ENCODE measurements at places on chromosomes 3 and 15.

DNA sequence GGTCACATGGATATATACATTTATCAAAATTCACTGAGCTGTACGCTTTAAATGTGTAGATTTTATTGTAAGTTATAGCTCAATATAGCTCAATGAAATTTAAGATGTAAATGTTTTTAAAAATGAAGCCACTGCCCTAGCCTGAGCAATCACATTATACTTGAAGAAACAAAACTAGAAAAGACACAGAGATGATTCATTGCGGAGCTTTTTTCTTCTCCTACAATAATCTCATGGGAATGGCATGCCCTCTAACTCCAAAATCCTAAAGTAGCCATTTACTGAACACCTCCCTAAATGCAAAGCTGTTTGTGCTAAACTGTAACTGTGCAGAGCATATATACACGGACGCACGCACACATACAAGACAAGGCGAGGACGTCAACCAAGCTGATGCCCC is 84.2 kb downstream of the MYO9A start:
- DNase-seq, result no peak

DNA sequence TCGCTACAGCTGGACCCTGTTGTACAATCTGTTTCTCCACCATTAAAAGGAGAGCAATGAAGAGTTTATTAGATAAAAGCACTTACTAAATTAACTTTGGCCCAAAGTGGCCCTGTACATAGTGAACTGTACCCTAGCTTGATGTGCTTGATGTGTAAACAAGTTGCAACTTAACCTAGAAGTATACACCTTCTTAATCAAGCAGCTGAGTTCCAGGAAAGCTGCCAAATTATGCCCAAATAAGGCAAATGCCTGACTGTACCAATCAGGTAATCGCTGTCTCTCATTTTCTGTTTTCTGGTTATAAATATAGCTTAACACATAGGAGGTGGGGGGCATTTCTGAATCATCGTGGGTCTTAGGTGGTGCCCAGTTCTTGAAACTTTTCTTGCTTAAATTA is 704.8 kb upstream of the CBLB start:
- DNase-seq, result no peak

DNA sequence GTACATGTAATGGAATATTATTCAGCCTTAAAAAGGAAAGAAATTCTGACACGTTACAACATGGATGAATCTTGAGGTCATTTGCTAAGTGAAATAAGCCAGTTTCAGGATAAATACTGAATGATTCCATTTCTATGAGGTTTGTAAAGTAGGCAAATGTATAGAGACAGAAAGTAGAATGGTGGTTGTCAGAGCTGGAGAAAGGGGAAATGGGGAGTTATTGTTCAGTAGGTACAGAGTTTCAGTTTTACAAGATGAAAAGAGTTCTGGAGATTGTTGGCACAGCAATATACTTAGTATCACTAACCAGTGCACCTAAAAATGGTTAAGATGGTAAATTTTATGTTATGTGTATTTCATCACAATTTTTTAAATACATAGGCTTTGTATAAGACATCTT is 60.6 kb downstream of the USP8 start:
- no peak for DNase-seq

- no peak for DNase-seq
Observed at GRCh38 chr3:185950728-185951127, 12.9 kb upstream of the TRA2B start.

DNA sequence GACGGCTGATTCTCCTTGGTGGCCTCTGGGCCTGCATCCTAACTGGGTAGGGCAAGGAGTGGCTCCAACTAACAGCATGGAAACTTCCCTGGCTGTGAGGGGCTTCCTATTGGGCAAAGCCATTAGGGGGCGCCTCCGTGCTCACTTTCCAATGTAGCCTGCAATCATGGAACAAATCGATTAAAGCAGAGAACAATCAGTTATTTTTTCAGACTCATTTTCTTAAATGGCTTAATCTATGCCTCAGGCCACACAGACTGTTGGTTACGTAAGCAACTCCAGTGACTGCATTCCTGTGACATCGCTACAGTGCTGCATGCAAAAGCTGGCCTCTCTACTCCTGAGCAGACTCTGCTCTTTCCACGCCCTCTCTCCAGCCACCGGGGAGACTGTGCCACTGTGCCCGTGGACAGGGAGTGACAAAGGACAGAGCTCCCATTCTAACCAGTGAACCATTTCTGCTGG is 278.9 kb downstream of the KLF13 start:
- DNase-seq, result no peak

DNA sequence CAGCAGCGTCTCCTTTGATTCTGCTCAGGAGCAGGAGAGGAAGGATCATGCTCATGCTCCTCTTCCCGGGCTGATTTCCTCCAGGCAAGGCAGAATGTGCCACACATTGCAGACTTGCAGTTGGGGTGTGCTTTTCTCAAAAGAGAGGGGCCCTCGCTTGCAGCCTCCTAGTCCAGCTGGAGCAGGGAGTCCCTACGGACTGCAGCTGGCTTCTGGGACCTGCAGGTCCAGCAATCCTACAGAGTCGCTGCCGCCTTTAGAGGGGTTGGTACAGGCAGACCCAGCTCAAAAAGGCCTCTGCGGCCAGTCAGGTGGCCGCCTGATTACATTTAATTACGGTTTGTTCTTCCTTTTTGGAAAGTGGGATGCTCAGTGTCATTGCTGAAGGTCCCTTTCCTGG is 173.9 kb downstream of the NSMCE3 start:
- no peak for DNase-seq

DNA sequence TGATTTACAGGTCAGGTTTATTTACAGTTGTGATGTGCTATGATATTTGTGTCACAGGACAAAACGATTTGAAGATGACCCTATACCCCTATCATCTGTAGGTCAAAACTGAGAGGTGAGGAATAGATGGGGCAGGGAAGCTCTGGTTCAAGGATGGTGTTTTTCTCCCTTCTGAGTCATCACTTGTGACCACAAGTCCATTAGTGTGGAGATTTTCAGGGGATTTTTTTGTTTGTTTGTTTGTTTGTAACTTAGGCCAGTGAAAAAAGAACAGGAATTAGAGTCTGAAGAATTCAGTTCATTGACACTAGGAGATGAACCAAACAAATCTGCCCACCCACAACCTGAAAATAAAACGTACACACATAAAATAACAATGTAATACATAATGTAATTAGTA is 62.7 kb upstream of the FAM98B start:
- DNase-seq, result no peak

DNA sequence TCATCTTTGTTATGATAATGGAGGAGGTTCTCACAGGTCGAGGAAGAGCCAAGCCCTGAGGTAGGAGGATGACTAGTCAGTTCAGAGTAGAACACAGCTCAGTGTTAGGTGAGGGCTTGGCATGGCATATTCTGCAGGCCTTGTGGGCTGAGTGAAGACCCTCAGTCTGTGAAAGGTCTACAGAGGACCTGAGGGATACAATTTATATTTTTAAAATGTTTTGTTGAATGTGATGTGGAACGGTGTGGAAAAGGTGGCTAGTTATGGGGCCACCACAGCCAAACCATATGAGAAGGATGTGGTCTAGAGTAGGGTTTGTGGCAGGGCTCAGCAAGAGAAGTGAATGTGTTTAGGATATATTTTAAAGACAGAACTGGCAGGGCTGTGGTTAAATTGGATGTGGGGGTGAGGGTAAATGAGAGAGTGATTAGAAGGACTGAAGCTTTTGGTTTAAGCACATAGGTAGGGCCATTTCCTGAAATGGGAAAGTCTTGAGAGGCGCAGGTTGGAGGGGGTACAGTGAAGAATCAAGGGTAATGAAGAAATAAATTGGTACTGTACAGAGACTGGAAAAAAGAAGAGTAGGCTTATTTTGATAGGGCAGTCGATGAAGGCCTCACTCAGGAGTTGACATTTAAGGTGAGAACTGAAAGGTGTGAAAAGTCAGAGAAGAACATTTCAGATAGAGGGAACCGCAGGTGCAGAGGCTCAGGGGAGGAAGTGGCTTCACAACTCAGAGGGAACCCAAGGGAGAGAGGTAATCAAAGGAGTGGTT is 60.5 kb downstream of the SPTSSB start:
- DNase-seq, result peak; percentile 62

GRCh38 chr3:186536883-186537844 is 7.0 kb downstream of the CRYGS start:
- DNase-seq, result no peak

- DNase-seq, result no peak
Observed at GRCh38 chr3:175518459-175518858, 659.3 kb downstream of the NAALADL2 start.

GRCh38 chr3:117565777-117566176 is 856.2 kb downstream of the TUSC7 start:
- no peak for DNase-seq

GRCh38 chr3:124700880-124701684 is 29.2 kb upstream of the UMPS start:
- no peak for DNase-seq

DNA sequence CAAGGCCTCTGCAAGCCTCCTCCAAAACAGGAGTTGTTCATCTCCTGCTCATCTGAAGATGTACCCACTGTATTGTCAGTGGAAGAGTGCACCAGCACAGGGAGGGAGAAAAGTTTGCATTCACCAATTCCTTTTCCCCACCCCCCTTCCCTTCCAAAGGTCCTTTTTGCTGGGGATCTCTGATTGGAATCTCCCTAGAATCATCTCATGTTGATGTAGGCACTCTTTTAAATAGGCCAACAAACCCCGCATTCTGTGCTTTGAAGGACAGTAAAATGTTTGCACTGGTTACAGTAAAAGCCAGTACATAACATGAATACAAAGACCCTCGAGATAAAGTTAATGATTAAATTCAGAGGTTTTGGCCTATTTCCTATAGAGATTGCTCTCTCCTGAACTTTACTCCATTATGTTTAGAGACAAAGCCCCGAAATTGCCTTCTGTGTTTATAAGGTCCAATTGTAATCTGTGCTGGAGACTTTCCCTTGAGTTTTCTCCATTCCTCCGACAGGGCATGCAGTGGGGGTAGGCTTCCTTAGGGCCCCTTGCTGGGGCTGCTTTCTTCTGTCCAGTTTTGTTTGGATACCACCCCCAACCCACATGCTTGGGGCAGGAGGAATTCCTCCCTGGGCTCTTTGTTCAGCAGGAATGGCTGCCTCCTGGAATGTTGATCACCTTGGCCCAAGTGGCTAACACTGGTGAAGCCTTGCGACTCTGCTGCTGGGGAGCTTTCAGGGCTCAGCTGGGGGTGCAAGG is 22.5 kb downstream of the TRIM71 start:
- DNase-seq, result no peak

DNA sequence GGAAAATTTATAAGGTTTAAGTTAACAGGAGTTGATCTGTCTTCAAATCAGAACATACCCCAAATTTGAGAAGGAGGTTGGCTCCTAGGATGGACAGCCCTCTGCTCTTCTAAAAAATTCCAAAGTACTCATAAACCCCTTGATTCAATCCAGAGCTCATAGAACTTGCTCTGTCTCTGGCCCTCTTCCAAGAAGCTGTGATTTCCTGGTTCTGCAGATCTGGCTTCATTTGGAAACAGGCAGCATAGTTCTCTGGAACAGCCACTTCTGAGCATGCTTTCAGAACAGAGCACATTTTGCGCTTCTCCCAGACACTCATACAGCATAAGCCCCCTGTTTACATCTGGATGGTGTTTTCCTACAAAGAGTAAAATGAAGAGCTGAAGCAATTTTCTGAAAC is 96.7 kb downstream of the KBTBD8 start:
- DNase-seq, result no peak

- peak; percentile 25 for DNase-seq
Observed at GRCh38 chr15:85710340-85710842, 84.3 kb downstream of the KLHL25 start.

DNA sequence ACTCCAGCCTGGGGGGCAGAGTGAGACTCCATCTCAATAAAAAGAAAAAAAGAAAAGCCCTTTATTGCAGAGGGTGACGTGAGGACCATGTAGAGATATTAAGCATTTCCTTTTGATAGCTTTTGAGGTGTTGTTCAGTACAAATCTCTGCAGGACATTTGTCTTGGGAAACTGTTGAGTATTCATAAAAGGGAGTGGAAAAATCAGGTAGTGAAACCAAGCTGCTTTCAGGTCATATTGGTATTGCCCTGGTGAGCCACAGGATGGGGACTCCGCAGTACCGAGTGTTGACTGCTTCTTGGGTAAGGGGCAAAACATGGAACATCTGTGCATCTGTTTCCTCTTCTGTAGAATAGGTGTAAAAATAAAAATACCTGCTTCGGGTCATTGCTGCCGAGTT is 9.9 kb downstream of the ITPR1 start:
- no peak for DNase-seq

DNA sequence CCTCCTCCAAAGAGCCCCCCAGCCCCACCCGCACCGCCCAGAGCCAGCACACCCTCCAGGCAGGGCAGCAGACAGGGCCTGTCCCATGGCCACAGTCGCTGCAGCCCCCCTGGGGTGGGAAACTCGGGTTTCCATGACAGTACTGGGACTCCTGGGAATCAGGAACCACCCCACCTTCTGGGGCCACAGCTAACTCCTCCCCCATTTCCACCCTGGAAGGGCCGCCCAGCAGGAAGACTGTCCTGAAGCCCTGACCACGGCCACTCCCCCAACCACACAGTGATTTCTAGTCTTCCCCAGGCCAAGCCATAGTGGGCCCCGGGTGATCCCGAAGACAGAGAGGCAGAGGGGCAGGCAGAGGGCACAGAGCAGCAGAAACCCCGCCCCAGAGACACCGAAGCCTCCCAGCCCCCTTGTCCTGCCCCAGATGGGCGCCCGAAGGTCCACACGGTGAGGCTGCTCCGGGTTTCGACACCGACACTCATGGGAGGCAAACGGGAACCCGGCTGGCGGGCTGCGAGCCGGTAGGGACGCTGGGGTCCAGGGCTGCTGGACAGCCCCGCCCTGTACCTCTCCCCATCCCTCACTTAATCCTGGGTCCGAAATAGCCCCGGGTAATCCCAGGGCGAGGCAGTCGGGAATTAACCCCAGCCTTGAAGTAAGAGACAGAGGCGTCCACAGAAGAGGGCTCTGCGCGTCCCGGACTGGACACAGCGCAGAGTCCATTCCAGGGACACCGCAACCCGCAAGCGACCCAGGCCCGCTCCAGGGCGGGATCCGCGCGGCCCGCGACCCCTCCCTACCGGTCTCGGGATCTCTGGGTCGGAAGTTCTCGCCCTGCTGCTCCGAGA is 138.4 kb downstream of the NUP210 start:
- DNase-seq, result no peak

DNA sequence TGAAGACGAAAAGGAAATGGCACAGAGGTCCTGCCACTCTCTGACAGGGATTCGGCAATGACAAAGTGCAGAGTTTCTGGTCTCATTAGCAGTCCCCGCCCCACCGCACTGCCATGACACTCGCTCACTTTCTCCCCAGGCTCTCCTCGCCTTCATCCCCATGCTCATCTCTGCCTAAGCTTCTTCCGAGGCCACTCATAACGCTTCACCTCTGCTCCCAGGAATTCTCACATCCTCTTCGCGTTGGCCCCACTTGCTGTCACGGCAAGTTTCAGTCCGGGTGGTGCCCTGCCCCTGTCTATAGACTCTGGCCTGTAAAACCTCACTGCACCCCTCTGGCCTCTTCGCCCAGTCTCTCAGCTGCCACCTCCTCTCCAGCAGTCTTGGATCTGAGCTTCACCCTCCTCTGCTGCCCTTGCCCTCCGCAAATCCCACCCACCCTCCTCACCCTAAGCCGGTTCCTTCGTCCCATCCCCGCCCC is 654 bp downstream of the RUBCN start:
- DNase-seq, result peak; percentile 62
